ENCODE measurements at places on chromosomes 12 and 14.

DNA sequence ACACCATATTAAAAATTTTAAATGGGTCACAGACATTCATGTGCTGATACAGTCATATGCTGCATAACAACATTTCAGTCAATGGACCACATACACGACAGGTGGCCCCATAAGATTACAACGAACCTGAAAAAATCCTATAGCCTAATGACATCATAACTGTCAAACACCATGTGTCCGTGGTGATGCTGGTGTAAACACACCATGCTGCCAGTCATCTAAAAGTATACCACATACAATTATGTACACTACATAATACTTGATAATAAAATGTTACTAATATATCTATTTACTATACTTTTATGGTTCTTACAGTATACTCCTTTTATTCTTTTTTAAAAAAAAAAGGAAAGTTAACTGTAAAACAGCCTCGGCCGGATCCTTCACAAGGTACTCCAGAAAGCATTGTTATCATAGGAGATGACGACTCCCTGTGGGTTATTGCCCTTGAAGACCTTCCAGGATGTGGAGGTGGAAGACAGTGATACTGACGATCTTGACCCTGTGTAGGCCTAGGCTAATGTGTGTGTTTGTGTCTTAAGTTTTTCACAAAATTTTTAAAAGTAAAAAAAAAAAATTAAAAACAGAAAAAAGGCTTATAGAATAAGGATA is 5.0 kb upstream of the TDG start:
- DNase-seq = no peak

- DNase-seq = no peak
These were observed 4.7 kb downstream of the GNB3 start for GRCh38 chr12:6845395-6845794.

GRCh38 chr12:107511292-107511691 is 174.3 kb upstream of the PWP1 start:
- no peak for DNase-seq

GRCh38 chr12:48514728-48515127 is 10.7 kb upstream of the OR8S1 start:
- DNase-seq = no peak

DNA sequence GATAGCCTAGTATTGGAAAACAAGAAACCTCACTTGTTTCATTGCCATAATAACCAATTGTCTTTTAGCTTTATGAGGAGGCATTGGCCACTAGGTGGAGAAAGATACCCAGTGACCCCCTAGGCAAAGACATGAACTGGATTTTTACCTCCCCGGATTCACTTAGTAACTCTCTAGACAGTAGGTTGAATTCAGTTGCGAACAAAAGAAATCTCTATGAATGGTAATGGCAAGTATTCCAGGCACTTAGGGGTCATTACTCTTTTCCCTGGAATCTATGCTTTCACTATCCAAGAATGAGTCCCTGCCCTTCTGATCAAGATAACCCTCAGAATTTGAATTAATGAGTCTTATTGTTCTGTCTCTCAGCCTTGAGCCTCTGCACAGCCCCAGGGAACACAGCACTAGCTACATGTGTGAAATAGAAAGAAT is 29.5 kb upstream of the RHOJ start:
- DNase-seq = peak; percentile 60

DNA sequence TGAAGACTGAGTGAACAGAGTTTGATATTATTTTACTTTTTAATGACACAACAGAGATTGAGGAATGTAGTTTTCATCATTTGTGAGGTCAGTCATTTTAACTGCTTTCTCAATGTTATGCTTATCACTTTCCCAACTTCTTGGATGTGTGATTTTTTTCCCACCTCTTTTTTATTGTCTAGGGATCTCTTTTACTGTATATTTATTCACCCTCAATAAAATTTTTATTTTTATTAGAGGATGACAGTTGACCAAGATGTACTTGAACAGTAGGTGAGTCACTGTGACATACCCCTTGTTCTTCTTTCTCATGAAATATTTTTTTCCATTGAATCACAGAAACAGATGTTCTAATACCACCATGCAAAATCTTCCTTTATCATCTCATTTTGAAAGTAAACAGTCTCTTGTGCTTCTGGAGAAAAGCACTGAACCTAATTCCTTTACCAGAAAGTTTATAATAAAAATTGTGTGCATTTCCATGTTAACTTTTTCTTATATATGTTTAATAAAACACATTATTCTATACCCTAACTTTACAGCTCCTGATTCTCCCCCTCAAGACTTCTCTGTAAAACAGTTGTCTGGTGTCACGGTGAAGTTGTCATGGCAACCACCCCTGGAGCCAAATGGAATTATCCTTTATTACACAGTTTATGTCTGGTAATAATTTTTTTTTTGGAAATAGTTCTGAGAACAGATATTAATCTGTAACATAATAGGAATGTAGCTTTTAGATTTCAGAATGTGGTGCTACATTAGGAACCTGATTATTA is 65.9 kb downstream of the PTPRQ start:
- no peak for DNase-seq

DNA sequence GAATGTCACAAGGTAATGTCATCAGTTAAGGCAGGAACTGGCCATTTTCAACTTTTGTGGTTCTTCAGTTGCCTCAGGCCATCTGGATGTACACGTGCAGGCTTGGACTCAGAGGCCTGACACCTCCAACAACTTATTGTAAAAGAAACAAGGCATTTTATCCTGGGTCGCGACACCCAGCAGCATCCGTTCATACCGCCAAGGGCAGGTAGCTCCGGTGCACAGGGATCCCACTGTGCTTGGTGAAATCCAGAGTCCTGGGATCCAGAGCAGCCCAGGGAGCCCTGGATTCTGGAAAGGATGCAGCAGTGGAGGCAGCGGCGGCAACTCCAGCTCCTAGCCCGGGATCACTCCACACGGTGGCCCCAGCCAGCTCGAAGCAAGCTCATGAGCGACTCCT is 380.9 kb upstream of the STXBP6 start:
- no peak for DNase-seq

- no peak for DNase-seq
These were observed 15.7 kb downstream of the CHPT1 start for GRCh38 chr12:101713059-101713682.

GRCh38 chr14:103925316-103925715 is 2.9 kb upstream of the TDRD9 start:
- no peak for DNase-seq

DNA sequence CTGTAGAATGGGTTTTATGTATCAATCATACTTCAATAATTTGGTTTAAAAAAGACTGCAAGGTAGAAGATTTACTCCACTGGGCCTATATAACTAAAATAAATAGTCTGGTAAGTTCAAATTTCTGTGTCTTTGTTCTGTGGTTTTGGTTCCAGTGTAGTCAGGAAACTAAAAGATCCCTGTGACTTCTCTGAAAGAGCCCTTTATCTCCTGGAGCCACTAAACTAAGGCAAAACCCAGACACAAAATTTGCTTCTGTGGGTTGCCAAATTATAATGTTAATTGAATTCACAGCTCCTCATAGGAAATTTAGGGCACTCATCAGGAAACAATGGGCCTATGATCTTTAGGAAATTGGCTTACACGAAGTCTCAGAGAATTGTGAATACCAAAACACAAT is 1038.4 kb downstream of the GALC start:
- DNase-seq = no peak

GRCh38 chr12:1464925-1465324 is 129.5 kb downstream of the FBXL14 start:
- DNase-seq = no peak

DNA sequence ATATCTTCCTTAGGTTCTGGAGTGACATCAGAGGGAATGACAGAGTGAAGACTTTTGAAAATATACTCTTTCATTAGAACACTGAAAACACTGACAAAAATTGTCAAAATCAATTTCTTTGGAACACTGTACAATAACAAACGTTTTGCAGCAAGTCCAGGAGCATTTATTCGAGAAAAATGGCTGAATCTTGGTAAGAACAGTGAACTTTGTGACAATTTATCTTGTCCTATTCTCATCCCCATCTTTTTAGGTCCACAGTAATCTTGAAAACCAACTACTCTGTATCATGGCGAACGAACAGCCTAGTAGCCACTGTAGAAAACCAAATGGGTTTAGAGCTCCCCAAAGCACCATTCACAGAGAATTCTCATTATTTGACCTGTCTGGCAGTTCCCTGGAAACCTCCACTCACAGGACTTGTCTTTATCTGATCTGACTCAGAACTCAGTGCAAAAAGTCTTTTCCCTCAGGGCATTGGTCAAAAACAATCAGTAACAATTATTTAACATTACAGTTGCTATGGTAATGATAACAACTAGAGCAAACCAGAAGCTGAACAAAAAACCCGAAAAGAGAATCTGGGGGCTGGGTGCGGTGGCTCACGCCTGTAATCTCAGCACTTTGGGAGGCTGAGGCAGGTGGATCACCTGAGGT is 20.3 kb upstream of the PPP2R5E start:
- no peak for DNase-seq

GRCh38 chr14:34075042-34075744 is 124.3 kb upstream of the EGLN3 start:
- DNase-seq = no peak

GRCh38 chr14:93984987-93985410 is 8.6 kb upstream of the ASB2 start:
- peak; percentile 82 for DNase-seq

GRCh38 chr12:122875590-122876220 is 20.2 kb downstream of the VPS37B start:
- DNase-seq = no peak

DNA sequence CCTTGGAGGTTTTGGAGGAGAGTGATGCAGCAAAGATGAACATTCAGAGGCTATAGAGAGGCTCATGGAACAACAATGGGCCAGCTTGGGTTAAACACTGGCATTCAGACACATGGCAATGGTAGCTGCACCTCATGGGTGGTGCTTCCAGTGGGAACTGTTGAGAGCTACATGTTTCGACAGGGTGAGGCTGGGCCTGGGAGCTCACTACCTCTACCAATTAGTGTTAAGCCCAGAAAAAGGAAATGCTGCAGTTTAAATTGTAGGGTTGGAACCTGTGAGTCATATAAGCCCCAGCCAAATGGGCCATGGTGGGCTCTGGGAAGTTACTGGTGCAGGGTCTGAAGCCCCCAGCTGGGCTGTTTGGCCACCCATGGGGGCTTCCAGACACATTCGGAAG is 279.7 kb downstream of the ZFP36L1 start:
- DNase-seq = no peak

GRCh38 chr14:97747316-97747715 is 950.1 kb downstream of the VRK1 start:
- peak; percentile 28 for DNase-seq

DNA sequence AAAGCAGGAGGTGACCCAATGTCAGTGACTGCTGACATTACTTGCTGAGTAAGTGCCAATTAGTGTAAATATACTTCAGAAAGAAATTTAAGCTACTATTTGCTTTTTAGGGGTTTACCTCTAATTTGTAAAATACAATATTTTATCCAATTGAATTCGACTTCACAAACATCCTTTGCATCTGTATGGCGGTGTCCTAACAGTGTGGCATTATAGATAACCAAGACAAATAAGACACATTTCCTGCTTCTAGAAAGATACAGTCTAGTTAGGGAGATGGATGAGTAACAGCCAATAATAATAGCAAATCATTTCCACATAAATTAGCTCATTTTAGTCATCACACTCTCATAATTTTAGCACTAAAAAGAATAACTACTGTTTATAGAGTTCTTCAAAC is 196.5 kb downstream of the AKAP6 start:
- no peak for DNase-seq

DNA sequence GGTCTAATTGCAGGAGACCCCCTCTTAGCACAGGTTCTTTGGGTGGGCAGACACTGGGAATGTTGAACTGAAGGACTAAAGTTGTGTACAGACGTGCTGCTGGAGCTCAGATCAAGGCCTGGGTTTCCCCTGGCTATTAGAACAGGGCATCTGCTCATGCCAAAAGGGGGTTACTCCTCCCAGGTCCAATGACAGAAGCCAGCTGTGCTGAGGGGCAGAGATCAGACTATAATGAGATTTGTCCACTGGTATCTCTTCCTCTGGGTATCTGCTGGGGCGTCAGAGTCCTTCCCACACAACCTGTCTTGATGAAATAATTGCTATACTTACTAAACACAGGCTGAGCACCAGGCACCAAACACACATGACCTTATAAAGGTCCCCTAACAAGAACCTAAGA is 42.6 kb downstream of the LTBP2 start:
- DNase-seq = no peak

- peak; percentile 46 for DNase-seq
These were observed 424 bp upstream of the CYP27B1 start for GRCh38 chr12:57767305-57767698.

DNA sequence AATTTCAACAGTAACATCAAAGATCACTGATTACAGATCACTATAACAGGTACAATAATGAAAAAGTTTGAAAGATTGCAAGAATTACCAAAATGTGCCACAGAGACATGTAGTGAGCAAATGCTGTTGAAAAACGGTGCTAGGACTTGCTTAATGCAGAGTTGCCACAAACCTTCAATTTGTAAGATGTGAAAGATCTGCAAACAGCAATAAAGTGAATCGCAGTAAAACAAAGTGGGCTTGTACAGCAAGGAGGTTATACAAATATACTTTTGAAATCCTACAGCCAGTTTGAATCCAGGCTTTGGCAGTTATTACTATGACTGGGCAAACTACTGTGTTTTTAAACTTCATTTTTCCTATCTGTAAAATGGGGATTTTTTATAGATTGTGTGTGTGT is 1.0 kb upstream of the PLEKHA5 start:
- DNase-seq = no peak

DNA sequence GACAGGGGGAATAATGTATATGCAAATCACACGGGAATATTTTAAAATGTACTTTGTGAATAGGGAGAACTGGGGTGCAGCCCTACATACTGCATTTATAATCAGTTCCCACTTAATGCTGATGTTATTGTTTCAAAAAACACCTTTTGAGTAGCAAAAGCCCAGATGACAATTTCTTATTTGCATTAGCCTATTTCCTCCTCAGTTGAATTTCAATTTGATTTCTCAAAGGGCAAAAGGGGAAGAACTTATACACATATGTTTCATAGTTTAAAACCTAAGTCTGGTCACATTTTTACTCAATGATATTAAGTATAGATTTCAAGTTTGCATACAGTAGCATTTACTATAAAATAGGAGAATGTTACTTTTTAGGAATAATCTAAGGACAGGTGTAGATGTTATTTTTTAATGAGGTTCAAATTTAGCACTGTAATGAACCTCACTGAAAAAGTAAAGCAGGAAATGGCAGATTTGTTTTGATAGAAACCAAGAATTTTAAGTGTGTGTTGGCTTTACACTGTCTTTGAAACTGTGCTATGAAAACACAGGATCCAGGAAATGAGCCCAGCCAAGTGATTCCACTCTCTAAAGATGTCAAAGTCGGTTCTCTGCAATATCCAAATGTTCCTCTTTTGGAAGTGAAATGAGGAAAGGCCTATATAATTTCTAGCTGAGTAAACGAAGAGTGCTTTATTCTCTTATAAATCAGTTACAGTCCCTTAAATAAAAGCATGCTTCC is 367.4 kb downstream of the BTG1 start:
- DNase-seq = no peak

- no peak for DNase-seq
These were observed 774 bp upstream of the SLC2A13 start for GRCh38 chr12:40106655-40107054.

GRCh38 chr14:50778721-50779483 is 52.1 kb downstream of the NIN start:
- DNase-seq = no peak

All from H7 (cell line).